Fibroblast of skin of left quadriceps (primary cell): ENCODE measurements at places on chromosomes 3 and 15.

DNA sequence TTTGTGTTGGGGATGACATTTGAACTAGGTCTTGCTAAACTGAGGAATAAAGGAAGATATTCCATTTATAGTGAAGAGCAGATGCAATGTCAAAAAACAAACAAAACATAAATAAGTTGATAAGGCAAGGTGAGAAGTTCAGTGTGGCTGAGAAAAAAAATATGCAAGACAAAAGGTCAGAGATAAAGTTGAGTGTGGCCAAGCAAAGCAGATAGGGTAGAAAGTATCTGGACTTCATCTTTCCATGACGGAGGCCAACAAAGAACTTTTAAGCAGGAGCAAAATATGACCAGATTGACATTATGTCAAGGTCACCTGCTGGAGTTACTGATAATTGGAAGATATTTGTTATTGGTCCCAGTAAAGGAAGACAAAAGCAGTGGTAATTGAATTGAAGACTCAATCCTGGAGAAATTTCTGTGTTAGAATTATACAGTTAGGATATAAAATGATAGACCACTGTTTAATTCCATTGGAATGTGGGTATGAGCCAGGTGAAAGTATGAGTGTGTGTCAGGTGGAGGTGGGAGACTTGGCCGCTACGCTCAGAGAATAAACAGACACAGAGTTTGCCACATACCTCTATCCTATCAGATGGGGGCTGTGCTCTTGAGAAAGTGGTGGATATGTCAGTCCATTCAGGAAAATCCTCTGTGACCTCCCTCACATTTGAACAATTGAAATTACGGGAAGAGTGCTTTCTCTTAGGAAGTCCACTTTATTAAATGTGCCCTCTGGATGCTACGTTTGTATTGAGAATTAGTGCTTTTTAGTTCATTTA, 28.1 kb downstream of the ADIPOQ start:
- DNase-seq, result no peak

DNA sequence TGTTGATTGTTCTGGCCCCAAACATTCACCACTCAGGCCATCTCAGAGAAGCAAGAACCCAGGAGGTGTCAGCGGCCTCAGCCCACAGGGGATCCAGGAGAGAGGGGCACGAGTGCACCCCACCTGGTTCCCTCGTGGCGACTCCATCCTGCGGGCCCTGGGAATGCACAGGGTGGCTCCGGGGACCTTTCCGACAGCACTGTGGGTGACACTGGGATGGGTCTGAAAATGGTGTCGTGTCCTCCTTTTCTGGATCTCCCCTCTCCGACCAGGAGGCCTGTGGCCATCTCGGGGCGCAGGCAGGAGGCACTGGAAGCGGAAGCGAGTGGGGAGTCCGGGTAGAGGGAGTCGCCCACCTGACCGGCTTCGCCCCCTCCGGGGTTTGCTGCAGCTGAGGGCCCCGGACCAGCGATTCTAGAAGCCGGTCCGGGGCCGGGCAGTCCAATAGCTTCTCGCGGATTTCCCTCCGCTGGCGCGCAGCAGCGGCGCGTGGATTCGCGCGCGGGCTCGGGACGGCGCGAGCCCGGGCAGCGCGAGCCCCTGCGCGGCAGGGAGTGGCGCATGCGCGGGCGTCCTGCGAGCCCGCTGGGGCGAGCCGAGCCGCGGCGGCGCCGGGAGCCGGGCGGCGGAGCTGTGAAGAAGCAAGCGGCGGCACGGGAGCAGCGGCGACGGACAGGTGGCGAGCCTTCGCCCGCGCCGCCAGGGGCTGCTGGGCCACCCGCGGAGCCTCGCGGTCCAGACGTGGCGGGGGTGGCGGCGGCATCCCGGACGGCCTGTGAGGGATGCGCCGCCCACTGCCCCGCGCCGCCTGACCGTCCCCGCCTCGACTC, at the start of gene DOCK3:
Gene DOCK3, plus strand, starts transcription at position 579 of the 830 bp plus-strand sequence. CDS start 337 bp downstream, outside the sequence.
- DNase-seq, result peak; percentile 6

DNA sequence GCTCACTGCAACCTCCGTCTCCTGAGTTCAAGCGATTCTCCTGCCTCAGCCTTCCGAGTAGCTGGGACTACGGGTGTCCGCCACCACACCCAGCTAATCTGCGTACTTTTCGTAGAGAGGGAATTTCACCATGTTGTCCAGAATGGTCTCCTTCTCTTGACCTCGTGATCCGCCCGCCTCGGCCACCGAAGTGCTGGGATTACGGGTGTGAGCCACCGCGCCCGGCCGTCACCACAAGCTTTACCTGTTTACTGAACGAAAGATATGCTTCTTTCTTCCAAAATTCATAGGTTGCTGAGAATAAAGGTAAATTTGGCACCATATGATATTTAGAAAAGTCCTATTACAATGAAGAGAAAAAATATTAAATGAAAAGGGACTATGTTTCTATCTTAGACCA, 333.5 kb upstream of the EPHA6 start:
- DNase-seq, result no peak

GRCh38 chr3:185153861-185154629, 1.2 kb upstream of the C3orf70 start:
- no peak for DNase-seq

DNA sequence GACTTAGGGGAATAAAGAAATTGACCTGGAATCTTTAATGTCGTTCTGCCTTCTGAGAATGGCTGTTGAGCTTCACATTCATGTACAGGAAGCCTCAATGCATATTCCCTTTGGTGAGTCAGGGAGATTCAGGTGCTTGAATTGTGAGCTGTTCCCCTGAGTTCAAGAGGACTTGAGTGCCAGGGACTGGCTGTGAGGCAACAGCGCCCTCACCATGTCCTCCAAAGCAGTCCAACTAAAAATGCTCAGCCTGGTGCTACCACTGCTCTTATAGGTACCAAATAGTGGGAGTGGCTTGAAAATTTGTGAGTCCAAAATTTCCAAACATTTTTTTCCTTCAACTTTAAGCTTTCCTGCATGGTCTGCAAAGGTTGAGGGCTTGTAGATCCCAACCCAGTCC, 54.1 kb downstream of the LEO1 start:
- DNase-seq, result no peak

- no peak for DNase-seq
Observed at GRCh38 chr3:104526901-104527401, 839.8 kb upstream of the ALCAM start.

DNA sequence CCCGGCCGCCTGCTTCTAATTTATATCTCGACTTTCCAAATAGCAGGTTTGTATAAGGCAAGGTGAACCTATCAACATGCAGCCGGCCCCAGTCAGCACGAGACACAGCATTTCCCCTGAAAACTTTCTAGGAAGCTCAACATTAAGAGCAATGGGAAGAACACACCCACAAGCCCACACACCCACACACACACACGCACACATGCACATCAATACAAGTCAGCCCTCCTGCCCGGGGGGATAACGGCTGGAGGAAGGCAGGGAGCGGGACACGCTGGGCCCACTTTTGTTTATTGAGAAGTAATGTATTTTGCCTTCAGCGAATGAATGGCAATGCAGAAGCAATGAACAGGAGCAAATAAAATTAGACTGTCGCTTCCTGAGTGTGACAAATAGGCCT, 83.5 kb downstream of the PCSK6 start:
- DNase-seq, result no peak

- DNase-seq, result peak; percentile 97
Observed at GRCh38 chr3:150248116-150248887, 159.8 kb upstream of the TSC22D2 start.

- DNase-seq, result no peak
Observed at GRCh38 chr15:48722764-48723661, 77.5 kb upstream of the FBN1 start.

DNA sequence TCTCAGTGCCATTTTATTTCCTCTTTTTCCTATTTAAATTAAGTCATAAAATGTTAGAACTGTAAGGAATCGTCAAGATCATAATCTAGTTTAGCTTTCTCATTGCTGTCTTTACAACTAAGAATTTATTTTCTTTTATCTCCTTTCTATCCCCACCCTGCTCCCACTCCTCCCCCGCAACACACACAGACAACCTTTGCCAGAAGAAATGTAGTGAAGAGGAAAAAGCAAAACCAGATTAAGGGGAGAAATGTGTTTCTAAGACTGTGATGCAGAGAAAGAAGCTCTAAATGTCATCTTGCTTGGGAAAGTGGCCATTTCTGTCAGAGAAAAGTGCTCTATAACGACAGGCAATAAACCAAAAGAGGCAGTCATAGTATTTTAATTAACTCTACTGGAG, 78.3 kb upstream of the MLF1 start:
- DNase-seq, result no peak

DNA sequence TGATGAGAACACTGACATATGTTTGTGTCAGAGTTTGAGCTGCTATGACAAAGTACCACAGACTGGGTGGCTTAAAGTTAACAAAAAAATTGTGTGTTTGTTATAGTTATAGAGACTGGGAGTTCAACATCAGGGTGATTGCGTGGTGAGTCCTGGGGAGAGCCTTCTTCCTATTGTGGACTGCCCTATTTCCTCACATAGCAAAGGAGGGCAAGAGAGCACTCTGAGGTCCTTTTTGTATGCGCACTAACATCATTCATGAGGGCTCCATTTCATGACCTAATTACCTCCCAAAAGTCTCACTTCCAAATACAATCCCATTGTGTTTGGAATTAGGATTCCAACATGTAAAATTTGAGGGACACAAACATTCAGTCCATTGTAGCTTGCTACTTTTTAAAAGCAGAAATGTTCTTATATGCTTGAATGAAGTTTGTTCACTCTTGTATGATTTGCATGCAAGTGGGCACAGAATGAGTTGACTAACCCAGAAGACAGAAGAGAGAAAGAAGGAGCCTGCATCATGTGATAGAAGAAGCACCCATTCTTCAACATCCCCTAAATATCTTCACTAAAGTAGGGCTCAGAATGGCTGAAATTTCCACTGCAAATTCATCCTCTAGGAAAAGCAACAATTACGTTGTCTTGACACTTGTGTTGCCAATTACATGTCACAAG, 18.9 kb upstream of the ALCAM start:
- no peak for DNase-seq

GRCh38 chr3:29307295-29307694, 26.4 kb downstream of the RBMS3 start:
- DNase-seq, result no peak

- no peak for DNase-seq
Observed at GRCh38 chr3:158264894-158265293, 155.0 kb downstream of the RSRC1 start.

- DNase-seq, result no peak
Observed at GRCh38 chr3:135851201-135852081, 114.1 kb upstream of the PPP2R3A start.

DNA sequence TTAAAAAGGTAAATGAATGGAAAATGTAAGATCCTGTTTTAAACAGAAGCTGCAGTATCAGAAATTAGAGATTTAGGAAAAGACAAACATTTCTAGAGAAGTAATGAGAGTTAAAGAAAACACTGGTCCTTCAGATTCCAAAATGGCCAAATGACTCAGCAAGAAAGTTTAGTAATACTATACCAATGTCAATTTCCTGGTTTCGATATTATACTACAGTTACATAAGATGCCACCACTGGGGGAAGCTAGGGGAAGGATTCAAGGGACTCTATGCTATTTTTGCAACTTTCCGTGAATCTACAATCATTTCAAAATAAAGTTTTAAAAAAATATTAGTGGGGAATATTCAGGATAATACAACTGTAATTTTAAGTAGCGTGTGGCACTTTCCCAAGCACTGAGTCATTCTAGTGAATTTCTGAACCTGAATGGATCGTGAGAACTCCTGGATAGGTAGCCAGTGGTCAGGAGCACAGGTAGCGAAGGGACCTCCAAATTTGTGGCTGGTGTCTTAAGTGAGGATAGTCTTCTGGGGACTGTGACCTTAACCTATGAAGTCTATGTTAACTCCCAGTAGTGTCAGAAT, 37.6 kb downstream of the TMCC1 start:
- DNase-seq, result no peak

GRCh38 chr3:160444411-160444810, 5.2 kb downstream of the TRIM59 start:
- DNase-seq, result no peak

GRCh38 chr3:69051756-69052471, at the start of gene TMF1:
Gene TMF1 (minus strand): TSS chr3:69052333. CDS start chr3:69052086, 247 bp downstream.
- DNase-seq, result peak; percentile 98

GRCh38 chr15:64806509-64806908, 18.9 kb downstream of the PIF1 start:
- DNase-seq, result no peak

DNA sequence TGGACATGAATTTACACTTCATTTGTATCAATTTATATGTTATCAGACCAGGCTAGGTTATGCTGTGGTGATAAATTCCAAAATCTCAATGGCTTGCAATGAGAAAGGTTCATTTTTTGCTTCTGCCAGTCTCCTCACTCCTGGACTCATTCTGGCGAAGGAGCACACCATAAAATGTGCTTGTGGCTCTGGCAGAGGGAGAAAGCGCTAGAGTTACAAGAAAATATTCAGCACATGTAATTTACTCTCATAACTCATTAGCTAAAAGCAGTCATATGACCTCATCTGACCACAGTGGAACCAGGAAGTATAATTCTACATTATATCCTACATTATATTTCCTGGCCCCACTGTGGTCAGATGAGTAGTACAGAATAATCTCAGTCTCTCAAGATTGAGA, 193.8 kb downstream of the BCHE start:
- DNase-seq, result peak; percentile 64

GRCh38 chr15:31235311-31236183, 91.1 kb upstream of the KLF13 start:
- DNase-seq, result peak; percentile 2

DNA sequence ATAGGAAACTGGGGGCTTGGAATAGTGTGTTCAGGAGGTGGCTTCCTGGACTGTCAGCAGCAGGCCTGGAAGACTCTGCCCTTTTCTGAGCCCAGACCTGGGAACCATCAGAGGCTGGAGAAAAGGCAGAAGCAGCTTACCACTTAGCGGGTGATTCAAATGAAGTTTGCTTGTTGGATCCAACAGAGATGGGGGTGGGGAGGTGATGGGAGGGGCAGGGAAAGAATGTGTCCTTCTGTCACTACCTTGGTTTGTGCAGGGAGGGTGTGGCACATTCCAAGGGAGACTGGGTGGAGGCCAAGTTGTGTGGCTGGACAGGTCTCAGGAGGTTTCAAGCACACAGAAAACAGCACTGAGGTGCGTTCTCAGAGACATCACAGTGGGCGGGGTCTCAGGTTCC, 58.8 kb downstream of the TRAK1 start:
- DNase-seq, result no peak

DNA sequence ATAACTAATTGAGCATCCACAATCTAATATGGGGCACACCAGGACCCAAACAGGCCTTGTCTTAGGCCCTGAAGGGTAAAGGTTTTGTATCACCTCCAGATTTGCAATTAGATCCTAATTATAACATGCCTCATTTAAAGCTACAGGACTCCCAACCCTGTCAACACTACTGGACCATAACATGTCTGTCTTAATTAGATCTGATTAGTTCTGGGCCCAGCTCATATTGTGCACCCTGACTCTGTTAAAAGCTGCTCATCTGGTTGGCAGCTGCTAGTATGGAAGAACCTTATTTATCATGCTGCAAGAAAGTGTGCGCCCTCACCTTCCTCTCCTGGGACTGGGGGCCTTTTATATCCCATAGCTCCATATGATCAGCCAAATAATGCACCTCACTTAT, 457.8 kb downstream of the ROBO1 start:
- DNase-seq, result no peak

GRCh38 chr3:192915722-192916121, 1.9 kb downstream of the MB21D2 start:
- DNase-seq, result no peak
